Right lung (tissue), 10 donors: ENCODE measurements at places on chromosomes 4 and X. TPM values are rescaled to one million over a fixed set of nuclear protein-coding genes. Genes with fewer than 3 reads are reported as not detected.
A peak's percentile ranks its signal among the peaks of the same experiment; 100 is the strongest.

- no peak for DNase-seq
These were observed 24.9 kb upstream of the OCIAD2 start for GRCh38 chr4:48931459-48931858.

SHROOM4 gene
- polyA plus RNA-seq: 36.5 TPM

- DNase-seq: no peak
These were observed 49.2 kb downstream of the PTTG2 start for GRCh38 chr4:38009421-38009820.

CRMP1 gene
- polyA plus RNA-seq: 66.5 TPM

DNA sequence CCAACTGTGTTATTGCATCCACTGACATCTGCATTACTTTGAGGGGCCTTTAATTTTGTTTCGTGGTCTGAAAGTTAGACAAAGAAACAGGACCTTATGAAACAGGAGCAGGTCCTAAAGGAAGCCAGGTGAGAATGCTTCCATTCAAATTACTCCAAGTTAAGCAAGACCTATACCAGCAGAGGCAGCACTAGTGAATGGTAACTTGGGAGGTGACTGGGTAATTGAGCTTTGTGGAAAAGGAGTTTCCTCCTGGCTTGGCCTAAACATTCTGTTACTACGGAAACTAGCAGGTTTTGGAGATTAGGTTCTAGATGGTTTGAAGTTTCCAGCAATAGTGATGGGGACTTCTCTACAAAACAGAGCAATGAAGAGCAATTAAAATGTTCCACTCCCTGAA lies 173.5 kb downstream of the NKX6-1 start:
- no peak for DNase-seq

- DNase-seq: no peak
These were observed 506.1 kb downstream of the RPA4 start for GRCh38 chrX:97389761-97390192.

UGT2B17 gene
- polyA plus RNA-seq: 0.32 TPM

GRCh38 chr4:7238300-7238960 lies 46.1 kb downstream of the SORCS2 start:
- DNase-seq: no peak

CENPI gene
- polyA plus RNA-seq: 17.1 TPM

DNA sequence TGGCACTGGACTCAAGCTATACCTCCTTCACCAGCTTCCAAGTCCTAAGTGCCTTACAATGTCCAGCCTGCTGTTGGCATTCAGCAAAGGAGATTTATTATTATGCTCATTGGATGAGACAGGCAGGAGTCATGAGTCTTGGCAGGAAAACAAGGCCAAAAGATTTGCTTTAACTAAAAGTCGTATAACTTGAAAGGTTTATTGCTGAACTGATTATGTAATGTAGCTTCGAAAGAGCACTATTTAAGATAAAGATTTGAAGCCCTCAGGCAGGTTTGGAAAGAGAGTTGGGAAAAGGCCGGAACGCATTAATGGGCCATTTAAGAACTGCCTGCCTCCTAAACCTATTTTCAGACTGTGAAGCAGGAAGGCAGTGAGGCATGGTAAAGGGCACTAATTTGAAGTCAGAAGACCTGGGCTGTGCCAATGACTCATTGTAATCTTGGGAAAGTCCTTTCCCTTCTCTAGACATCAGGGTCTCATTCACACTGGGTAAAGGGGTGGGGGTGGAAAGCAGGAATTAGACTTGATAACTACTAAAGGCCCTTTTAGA lies 280.5 kb upstream of the EDA2R start:
- DNase-seq: no peak

DNA sequence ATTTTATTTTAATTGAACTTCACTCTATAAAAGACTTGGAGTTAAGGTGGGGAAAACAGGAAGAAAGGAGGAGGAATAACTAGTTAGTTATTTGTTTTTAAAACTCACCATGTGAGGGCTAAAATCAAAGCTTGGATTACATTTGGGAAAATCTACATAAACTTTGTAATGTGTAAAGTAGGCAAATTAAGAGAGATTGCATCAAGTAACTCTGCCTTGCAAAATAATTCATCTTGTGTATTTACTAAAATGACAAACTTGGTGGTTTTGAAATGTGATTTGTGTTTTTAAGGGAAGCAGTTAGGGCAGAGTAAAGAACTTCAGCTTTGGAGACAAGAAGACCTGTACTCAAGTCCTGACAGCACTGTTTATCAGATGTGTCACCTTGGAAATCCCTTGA lies 43.3 kb upstream of the RASSF6 start:
- no peak for DNase-seq

ADGRL3 gene
- 20.6 TPM for polyA plus RNA-seq

GRCh38 chrX:142977128-142977914 lies 48.4 kb upstream of the SPANXN4 start:
- DNase-seq: no peak

- DNase-seq: no peak
These were observed 1.3 kb downstream of the NKAP start for GRCh38 chrX:119942173-119942819.

CLDN2 gene
- 54.7 TPM for polyA plus RNA-seq

DNA sequence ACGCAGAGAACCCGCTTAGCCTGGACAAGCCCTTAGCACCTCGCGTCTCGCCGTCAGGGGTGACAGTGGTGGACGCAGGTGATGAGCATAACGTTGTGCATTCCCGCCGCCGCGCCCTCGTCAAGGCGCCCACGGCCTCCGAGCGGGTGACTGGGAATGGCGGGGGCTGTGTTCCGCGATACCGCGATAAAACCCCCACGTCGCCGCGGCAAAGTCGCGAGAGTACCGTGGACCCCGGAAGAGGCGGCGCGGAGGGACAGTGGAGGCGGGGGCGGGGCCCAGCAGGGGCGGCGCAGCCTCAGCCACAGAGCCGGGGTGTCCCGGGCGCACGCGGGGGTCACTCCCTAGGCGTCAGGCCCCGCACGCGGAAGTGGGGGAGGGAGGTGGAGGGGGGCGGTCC lies 53.8 kb downstream of the ZFYVE28 start:
- peak; percentile 27 for DNase-seq

ZNF41 gene
- 9.6 TPM for polyA plus RNA-seq

DNA sequence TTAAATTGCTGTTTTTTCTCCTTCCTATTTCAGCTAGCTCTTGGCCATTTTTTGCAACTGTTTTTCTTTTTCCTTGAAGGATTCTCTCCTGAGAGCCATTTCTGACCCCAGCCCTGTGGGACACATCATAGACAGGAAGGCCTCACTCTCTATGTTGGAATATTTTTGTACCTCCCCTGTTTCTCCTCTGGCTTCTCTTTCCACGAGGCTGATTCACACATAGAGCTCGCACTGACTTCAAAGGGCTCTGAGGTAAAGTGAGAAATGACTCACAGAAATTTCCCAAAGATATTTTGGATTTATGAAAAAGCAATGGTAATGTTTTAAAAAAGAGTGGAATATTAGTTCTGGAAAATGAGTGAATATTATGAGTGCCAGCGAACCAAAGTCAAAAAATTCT lies 181.7 kb upstream of the IGFBP7 start:
- no peak for DNase-seq

DNA sequence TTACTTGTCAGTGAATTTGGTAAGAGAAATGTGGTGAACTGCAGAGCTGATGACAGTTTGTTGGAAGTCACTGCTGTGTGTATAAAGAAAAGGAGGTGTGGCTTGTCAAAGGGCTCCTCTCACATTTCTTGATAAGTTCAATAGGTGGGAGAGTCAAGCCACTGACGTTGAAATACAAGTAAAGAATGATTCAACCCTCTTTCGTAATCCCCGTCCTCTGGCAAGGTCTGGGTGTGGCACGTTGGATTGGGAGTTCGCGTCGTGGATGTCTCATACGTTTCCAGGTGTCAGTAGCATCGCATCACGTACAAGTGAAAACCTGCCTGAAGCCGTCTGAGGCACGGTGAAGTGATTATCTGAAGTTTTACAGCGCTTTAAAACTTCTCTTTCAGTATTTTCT lies 76.4 kb downstream of the EGF start:
- no peak for DNase-seq

CYBB gene
- polyA plus RNA-seq: 17.9 TPM

GRIA2 gene
- polyA plus RNA-seq: 2.6 TPM

DNA sequence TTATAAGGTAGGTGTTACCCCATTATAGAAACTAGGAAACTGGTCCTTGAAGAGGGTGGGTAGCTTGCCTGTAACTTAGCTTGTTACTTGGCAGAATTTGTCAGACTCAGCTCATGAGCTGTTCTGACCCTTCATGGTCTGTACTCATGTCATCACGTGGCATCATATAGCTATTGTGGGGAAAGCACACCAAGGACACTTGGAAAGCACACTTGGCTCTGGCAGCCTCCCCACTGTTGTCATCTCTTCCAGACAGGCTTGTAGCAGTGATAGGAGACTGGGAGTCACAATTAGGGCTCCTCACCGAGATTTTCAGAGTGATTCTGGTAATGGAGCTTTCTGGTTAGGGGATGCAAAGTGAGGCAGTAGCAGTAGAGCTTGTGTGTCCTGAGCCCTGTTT lies 30.4 kb downstream of the ADH5 start:
- no peak for DNase-seq

GAGE12F gene
- not detected for polyA plus RNA-seq

DNA sequence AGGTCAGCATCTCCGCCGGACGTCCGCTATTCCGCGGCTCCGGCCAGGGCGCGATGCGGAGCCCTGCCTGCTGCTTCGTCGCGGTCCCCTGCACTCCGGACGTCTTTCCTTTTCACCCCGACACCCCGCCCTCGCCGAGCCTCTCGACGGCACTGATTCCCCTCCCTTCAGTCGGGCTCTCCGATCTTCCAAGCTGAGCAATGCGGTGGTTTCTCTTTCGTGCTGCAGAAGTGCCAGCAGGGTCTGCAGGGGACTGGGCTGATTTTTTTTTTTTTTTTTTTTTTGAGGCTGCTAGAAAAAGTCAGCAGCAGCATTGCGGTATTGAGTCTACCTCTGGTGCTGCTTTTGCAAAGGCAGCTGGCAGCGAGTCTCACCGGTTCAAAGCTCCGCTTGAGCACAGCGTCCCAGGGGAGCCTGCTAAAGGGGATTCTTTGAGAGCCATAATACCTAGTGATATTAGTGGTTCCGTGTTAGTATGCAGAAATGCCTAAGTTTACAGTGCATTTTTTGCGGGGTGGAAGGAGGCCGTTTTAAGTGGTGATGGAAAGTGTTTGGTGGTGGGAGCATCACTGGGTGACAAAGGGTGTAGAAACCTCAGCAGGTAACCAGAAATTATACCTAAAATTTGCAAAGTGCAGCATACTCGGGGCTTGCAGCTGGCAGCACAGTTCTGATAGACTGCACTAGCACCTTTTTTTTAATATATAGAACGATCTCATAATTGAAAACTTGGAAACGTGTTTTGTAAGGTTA lies 969 bp downstream of the STIM2 start:
- peak; percentile 63 for DNase-seq

UNC5C gene
- 47.1 TPM for polyA plus RNA-seq

DNA sequence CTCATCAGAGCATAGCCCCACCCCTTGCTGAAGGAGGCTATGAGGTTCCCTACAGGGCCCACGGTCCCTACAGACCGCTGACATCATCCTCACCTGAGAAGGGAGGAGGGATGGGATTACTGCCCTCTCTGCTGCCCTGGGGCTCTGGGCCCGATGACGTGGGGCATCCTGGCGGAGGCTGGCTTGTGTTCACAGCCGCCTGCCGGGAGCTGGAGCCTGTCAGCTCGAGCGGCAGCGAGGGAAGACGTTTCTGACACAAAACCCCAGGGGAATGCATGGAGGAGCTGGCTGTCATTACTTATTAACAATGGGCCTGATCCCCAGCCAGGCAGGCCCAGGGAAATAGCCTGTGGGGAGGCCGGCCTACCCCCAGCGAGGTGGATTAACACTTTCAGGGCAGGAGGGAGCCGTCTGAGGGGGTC lies 106.6 kb upstream of the ATP6AP2 start:
- peak; percentile 36 for DNase-seq

DNA sequence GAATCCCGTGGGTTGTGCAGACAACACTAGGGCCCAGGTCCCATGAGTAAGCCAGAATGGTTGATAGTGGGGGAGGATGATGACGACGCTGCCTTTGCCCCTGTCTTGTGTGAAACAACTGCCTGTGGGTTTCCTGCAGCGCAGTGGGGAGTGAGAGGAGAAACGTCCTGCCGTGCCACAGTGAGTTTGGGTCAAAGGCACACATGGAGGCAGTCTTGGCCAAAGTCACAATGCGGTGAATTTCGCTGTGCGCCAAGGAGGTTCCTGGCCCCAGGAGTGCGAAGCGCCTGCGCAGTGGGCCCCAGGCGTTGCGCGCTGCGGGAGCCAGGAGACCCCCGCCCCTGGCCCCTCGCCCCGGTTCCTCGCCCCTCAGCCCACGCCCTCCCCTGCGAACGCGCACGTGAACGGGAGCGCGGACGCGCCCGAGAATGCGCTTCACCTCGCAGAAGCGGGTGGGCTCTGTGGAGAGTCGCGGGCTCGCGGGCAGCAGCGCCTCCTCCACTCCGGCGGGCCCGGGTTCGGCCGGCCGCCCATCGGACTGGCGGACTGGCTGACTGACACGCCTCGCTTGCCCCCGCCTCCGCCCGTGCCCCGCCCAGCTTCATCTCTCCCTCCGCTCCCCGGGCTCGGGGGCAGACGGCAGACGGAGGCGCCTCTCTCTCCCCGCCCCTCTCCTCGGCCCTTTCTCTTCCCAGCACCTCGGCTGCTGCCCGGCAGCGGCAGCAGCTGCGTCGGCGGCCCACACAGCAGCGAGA lies at the start of gene NUDT10:
Gene NUDT10, plus strand, starts transcription at position 635 of the 755 bp plus-strand sequence. CDS start 144 bp downstream, outside the sequence.
- peak; percentile 56 for DNase-seq

DNA sequence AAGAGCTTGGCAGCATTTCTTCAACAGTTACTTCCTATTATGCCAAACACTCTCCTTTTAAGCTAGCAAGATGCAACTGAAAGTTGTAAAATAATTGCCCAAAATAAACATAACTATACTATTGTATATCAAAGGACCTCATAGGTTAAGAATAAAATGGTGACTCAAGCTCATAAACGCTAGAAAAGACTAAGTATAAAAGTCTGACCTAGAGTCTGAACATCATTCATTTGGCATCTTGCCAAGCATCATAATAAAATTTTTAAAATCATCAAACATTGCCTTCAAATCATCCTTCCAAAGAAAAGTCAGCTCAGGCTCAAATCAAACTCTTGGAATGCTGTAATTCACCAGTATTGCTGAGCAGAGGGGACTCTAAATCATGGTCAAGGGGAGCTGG lies 281.2 kb downstream of the QDPR start:
- DNase-seq: no peak

DNA sequence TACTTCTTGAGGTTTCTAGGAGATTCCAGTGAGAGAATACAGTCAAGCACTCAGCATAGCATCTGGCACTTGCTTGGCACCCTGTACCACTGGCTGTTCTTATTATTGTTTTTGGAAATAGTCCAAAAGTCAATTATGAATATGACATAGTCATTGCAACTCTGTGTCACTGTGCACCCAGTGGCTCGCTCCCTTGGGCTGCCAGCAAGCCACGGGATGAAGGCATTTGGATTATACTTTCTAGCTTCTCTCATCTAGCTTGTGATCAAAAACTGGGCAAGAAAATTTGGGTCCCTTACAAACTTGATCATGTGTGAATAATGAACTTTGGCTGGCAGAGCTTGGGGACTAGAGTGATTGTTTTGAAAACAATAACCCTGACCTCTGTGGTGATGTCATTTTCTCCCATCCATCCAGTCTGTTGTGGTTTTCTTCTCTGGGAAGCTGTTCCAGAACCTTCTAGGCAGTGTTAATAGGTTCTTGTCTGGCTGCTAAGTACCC lies 32.7 kb upstream of the LIMCH1 start:
- no peak for DNase-seq

MOB1B gene
- polyA plus RNA-seq: 45.5 TPM

GRCh38 chr4:186749611-186750281 lies 26.1 kb upstream of the FAT1 start:
- DNase-seq: no peak

- DNase-seq: no peak
These were observed 181.6 kb upstream of the LEF1 start for GRCh38 chr4:108350332-108350731.
